MV-4-11 (cell line): ENCODE measurements at places on chromosomes 4 and X.

- no peak for DNase-seq
Measured at GRCh38 chr4:164768516-164768915, 14.6 kb downstream of the SMIM31 start.

- peak; percentile 83 for DNase-seq
Measured at GRCh38 chrX:119791437-119792231, at the start of gene RPL39. RPL39 (minus strand) TSS chrX:119791630; CDS start chrX:119791576, 54 bp downstream.

DNA sequence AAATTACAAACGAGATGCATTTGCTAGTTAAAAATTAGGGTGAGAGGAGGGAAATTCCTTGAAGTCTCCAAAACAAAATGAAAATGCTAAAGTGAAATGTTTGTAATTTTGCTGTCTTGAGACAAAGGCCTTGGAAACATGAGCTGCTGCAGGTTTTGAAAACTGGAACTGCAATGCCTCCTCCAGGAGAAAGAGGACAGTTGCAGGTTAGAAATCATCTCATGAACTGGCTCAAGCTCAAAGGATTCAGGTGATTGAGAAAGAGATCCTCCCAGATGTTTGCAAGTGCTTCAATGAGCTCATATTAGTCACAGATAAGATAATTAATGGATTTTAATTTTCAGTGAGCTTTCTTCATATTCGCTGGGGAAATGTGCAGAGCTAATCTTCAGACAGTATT is 32.4 kb downstream of the SMPX start:
- peak; percentile 47 for DNase-seq

- DNase-seq = no peak
Measured at GRCh38 chr4:47543331-47543730, 58.3 kb downstream of the ATP10D start.

GRCh38 chrX:153878345-153878744 is 7.6 kb downstream of the L1CAM start:
- no peak for DNase-seq

DNA sequence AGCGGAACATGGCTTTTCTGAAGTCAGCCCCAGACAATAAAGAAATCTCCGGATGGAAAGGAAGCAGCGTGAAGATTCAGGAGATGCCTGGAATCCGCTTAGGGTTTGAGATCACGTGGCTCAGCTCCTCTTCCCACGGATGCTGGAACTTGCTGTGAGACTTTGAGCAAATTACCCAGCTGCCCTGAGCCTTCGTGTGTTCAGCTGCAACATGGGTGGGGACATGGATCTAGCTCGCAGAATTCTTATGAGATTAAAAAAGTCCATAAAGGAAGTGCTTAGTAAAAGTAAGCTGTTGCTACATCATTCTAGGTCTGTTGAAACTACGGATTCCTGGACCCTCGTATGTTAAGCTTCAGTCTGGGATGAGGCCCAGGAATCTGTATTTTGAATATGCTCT is 55.7 kb upstream of the STIM2 start:
- no peak for DNase-seq

GRCh38 chr4:83905952-83906351 is 370.0 kb downstream of the GPAT3 start:
- DNase-seq = peak; percentile 13

DNA sequence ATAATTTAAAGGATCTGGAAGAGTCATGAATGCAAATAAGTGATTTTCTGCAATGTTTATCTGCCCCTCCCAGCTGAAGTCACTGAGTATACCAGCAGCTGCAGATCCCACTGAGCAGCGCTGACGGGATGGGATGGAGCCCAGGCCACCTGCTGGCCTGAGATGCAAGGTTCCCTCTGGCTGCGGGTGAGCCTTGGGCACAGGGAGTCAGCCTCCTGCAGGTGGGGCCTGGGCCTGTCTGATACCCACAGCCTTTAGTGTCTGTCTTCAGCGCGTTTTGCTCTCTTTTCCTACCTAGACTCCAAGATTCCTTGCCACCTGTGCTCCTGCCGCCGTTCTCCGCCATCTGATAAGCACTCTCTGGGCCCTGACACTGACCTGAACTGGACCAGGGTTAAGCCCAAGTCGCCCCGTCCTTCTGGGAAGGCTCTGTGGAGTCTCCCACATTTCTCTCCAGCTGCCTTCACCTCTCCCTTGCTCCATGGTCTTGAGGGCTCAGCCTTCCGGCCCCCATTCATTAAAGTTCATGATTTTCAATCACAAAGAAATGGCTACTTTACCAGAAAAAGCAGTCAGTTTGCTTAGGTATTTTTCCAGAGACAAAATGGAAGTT is 223.1 kb upstream of the FAT1 start:
- no peak for DNase-seq

GRCh38 chrX:39449352-39449751 is 648.1 kb downstream of the MID1IP1 start:
- no peak for DNase-seq

DNA sequence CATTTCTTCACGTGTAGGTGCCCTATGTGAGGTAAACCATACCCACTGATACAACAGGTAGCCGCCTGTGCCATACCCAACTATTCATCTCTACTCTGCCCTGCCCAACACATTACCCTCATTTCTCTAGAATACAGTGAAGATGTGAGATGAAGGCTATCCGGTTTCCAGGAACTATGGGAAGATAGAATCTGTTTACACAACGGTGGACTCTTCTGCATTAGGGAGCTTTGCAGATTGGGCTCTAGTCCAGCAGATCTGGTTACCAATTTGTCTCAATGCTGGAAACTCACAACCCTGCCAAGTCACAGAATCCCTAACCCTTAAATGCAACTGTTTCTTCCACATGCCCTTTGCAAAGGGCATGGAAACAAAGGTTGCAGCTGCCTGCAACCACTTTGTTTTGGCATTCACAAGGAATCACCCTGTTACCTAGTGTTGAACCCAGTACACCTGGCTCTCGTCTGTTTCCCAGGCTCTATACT is 6.4 kb upstream of the SLAIN2 start:
- DNase-seq = no peak

GRCh38 chrX:150856101-150856500 is 42.4 kb downstream of the CD99L2 start:
- DNase-seq = no peak

- DNase-seq = no peak
Measured at GRCh38 chrX:6021316-6022091, 207.2 kb downstream of the NLGN4X start.

GRCh38 chr4:158606969-158607368 is 64.7 kb downstream of the C4orf46 start:
- DNase-seq = no peak

DNA sequence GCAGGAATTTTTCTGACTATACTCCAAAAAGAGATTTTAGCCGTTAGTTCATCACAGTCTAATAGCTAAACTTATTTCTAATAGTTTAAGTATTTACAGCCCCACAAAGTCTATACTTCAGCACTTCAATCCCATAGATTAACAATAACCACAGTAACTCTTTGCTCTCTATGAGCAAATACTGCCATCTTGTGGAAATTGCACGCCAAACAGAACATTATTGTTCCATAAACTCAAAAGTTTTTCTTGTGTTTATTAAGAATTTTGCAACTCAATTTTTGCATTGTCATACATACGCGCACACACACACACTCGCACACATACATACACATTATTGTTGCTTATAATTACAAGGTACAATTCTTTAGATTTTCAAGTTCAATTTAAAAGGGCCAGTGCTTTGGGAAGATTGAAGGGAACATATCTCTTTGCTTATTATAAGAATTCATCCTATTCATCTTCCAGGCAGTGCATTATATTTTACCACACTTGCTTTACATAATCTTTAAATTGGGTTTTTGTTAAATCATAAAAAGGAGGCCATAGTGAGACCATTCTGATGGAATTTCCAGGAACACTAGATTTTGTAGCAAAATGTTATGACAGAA is 63.8 kb upstream of the ATOH1 start:
- peak; percentile 21 for DNase-seq

DNA sequence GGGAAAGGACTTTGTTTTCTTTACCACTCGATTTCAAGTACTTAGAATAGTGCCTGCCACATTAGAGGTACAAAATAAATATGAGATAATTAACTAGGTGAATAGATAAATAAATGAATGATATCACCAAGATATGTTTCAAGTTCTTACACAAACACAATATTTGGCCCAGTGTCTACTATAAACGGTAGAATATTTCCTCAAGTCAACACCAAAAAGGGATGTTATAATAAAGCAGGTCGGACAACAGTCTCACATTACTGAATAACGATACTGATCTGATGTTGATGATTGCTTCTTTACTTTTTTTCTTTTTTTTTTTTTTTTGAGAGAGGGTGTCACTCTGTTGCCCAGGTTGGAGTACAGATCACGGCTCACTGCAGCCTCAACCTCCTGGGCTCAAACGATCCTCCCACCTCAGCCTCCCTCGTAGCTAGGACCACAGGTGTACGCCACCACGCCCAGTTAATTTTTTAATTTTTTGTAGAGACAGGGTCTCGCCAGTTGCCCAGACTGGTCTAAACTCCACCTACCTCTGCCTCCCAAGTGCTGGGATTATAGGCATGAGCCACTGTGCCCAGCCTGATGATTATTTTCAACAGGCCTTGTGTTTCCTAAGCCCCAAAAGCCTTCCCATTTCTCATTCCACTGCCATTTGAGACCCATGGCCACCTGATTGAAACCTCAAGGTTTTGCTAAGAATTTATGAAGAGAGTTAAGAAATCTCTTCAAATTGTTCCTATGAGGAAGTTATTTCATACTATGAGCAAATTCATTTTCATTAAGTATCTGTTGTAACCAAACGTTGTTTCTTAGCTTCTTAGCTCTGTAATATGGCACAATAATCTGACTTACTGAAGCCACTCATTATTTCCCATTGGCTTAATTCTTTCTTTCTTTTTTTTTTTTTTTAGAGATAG is 2.3 kb downstream of the MANBA start:
- DNase-seq = peak; percentile 49

DNA sequence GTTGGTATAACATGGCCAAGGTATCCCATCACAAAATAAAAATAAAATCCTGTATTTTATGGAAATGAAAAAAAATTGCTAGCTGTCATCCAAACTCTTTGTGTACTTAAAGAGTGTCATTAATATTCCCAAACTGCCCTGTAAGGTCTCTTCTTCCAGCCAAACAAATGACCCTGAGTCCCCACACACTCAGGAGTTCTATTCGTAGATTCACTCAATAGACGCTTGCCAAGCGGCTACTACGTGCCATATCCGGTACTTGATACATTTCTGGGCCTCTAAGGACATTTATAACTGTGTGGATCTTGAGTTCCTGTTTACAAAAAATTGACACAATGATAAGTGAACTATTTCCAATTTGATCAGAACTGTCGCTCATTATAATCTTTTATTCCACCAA is 245.1 kb downstream of the SCFD2 start:
- DNase-seq = no peak

GRCh38 chr4:188989371-188989770 is 850.1 kb downstream of the TRIML1 start:
- no peak for DNase-seq

- DNase-seq = peak; percentile 41
Measured at GRCh38 chr4:40916880-40917279, 167.1 kb downstream of the NSUN7 start.

GRCh38 chrX:14357314-14357713 is 172.0 kb upstream of the GLRA2 start:
- no peak for DNase-seq

GRCh38 chr4:169675825-169676224 is 55.4 kb downstream of the CLCN3 start:
- no peak for DNase-seq

DNA sequence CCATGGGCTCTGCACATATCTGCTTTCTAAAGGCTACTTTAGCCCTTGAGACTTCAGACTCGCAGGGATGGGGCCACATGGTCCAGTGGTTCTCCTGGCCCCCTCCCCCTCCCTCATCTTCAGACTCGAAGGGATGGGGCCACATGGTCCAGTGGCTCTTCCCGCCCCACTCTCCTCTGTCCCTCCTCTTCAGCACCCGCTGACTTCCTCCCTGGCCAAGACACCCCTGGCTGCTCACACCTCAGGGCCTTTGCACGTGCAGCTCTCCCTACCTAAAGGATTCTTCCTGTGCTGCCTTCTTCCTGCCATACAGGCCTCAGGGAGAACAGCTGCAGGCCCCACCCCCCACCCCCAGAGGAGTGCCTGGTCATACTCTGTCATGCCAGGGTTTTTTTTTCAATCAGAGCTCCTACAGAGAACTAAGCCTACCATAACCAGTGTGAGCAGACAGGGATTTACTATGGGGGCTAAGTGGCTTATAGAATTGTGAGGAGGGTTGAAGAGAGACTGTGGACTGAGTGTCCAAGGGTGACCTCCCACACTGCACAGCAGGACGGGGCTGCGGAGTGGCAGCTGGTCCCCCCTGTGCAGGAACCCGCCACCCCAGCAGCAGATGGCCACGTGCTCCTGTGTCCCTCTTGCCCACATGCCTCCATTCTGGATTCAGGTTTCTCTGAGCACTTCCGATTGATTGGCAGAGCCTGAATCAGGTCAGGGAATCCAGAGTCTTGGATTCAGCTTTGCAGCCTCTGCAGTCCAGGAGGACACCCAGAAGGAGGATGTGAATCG is 6.1 kb upstream of the SPON2 start:
- DNase-seq = no peak

GRCh38 chrX:117969782-117970181 is 146.8 kb downstream of the KLHL13 start:
- no peak for DNase-seq

- DNase-seq = no peak
Measured at GRCh38 chrX:24547961-24548360, 82.9 kb downstream of the PDK3 start.

DNA sequence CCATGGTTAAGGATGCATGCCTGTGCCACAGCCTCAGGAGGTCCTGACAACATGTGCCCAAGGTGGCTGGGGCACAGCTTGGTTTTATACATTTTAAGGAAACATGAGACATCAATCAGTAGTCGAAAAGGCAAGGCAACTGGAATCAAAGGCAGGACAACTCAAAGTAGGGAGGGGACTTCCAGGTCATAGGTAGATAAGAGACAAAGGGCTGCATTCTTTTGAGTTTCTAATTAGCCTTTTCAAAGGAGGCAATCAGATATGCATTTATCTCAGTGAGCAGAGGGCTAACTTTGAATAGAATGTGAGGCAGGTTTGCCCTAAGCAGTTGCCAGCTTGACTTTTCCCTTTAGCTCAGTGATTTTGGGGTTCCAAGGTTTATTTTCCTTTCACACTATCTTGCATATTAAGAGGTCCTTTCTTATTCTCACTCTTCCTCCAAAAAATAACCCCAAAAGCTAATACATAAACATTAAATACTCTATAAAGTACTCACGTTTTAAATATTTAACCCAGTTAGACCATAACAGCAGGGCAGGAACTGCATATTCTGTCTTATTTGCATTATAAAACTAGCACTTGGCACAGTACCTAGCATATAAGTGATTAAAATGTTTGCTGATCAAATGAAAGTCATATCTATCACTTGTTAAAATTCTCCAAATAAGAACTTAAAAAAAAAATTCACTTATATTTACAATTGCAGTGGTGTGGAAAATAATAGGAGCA is 36.3 kb upstream of the UGT8 start:
- DNase-seq = no peak

GRCh38 chrX:115332832-115333231 is 43.3 kb downstream of the LUZP4 start:
- DNase-seq = no peak

GRCh38 chr4:99817309-99817890 is 773 bp downstream of the DAPP1 start:
- peak; percentile 61 for DNase-seq

GRCh38 chr4:80070880-80071603 is 2.0 kb downstream of the ANTXR2 start:
- DNase-seq = peak; percentile 12
